ENCODE measurements at places on chromosomes 6 and 20. TPM values are rescaled to one million over a fixed set of nuclear protein-coding genes. Genes with fewer than 3 reads are reported as not detected.
A peak's percentile ranks its signal among the peaks of the same experiment; 100 is the strongest.

DNA sequence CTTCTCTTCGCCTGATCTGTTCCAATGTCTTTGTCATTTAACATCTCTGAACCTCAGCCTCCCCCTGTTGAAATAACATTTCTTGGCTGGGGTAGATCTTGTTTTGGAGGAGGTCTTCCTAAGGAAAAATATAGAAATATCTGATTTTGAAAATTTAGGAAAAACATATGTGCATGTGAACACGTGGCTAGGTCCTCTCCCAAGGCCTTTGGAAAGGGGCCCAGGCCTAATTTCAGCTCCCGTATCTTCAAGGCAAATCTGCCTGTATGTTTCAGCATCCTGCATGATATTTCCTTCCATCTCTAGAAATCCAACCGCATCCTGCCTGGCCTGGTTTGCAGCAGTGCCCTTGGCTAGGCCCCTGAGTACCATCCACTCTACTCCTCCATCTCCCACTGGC is 261.2 kb downstream of the PHACTR1 start:
- DNase-seq: no peak
- no peak overlapping the region for H3K4me3 ChIP-seq
- H3K36me3 ChIP-seq: no peaks in the 10 kb centered on the region
- H3K4me1 ChIP-seq: no peaks in the 10 kb centered on the region

GRCh38 chr6:153069897-153070296 is 61.2 kb downstream of the RGS17 start:
- H3K27ac ChIP-seq: no peak overlapping the region
- no peaks in the 10 kb centered on the region for H3K36me3 ChIP-seq
- no peak overlapping the region for H3K4me3 ChIP-seq
- no peaks in the 10 kb centered on the region for H3K27me3 ChIP-seq
- no peaks in the 10 kb centered on the region for H3K4me1 ChIP-seq

DNA sequence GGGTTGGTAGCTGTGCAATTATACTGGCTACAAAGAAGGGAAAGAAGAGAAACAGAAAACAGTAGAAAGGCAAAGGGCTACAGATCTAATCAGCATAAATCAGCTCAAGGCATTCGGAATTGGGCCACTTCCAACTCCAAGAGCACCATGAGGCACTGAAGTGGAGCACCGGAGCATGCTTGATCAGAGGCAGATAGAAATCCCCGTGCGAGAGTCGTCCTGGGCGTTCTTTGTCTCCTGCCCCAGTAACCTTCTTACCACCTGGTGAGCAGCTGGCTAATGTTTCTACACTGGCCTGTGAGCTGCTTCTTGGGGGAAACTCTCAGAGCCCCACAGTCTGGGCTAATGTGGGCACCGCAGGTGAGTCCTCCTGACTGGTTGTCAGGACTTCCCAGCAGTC is 16.7 kb downstream of the NEDD9 start:
- no peak overlapping the region for H3K27ac ChIP-seq
- H3K36me3 ChIP-seq: peaks cover 56% of the 10 kb centered on the region
- H3K27me3 ChIP-seq: no peaks in the 10 kb centered on the region
- DNase-seq: no peak
- H3K4me1 ChIP-seq: peaks cover 50% of the 10 kb centered on the region

- H3K36me3 ChIP-seq: no peaks in the 10 kb centered on the region
- H3K27me3 ChIP-seq: no peaks in the 10 kb centered on the region
- H3K4me1 ChIP-seq: no peaks in the 10 kb centered on the region
- no peak for DNase-seq
These were observed 161.2 kb upstream of the NRSN1 start for GRCh38 chr6:23964865-23965264.

- no peak overlapping the region for H3K4me3 ChIP-seq
- peaks cover 58% of the 10 kb centered on the region for H3K4me1 ChIP-seq
- no peaks in the 10 kb centered on the region for H3K27me3 ChIP-seq
- peaks cover 16% of the 10 kb centered on the region for H3K36me3 ChIP-seq
- no peak overlapping the region for H3K27ac ChIP-seq
These were observed 26.3 kb downstream of the PRDM1 start for GRCh38 chr6:106112433-106112832.

DNA sequence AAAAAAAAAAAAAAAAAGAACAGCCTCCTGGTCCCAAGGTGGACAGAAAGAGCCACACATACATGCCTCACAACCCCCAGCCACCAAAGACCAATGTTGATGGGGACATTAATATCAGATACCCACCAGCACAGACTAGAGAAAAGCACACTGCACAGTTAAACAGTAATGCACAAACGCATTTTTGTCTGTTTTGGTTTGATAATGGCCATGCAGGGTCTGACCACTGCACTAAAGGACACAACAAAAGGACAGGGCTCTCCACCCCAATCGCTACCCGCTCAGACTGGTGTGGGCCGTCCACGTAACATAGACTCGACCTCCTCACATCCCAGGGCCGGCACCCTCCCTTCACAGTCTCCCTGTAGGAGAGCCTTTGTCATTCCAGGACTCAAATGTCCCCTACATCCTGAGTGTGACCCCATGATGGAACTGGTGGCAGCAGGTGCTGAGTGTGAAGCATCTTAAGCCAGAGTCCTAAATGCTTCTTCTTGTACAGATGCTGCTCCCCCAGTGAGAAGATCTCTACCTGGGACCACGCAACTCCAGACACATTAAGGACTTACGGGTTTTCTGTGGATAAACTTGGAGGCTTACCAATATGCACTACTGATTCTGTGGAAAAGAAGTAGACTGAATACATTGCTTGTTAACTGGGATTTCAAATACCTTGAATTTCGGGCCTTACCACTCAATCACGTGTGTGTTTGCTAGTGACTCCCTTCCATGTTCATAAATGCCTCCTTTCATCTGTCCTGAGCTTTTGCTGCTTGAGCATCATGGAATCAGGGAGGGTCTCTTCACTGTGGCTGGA is 28.0 kb downstream of the RRBP1 start:
- no peaks in the 10 kb centered on the region for H3K27me3 ChIP-seq
- H3K4me1 ChIP-seq: peaks cover 9% of the 10 kb centered on the region
- no peak for DNase-seq
- no peak overlapping the region for H3K4me3 ChIP-seq

DNA sequence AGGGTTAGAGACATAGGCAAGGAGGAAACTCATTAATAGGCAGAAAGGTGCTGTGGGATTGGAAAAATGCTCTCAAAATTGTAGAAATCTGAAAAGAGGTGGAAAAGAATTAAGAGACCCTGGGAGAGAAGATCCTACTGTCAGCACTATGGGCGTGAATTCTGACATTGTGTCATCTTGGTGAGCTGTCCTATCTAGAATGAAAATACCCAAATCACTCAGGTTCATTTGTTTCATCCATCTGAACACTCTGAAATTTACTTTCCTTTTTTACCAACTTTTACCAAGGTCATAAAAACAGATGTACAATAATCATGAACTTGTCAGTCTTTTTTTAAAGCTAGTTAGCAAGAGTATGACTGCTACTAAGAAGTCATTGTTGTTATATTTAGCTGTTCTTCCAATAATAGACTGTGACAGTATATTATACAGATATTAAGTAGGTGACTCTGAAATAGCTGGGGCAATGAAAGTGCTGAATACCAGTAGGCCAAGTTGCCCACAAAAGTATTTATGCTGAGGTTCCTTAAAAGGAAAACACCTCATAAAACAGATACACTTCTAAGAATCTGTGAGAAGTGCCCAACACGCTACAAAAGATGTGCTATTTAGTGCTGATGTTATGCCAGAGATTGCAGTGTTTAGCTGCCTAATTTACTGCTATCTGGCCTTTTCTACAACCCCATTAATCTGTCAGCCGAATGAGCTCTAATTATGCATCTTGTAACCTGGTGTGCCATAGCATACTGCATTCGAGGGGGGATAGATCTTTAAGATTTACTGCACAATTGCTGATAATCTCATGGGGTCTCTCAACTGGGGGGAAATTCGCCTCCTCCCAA is 217.5 kb upstream of the SUPT3H start:
- no peaks in the 10 kb centered on the region for H3K27me3 ChIP-seq
- no peaks in the 10 kb centered on the region for H3K36me3 ChIP-seq
- H3K4me1 ChIP-seq: peaks cover 2% of the 10 kb centered on the region
- DNase-seq: no peak

- no peaks in the 10 kb centered on the region for H3K4me1 ChIP-seq
- no peak overlapping the region for H3K27ac ChIP-seq
- H3K36me3 ChIP-seq: no peaks in the 10 kb centered on the region
- DNase-seq: no peak
- H3K27me3 ChIP-seq: no peaks in the 10 kb centered on the region
- no peak overlapping the region for H3K4me3 ChIP-seq
These were observed 79.0 kb downstream of the PPP1R3G start for GRCh38 chr6:5164092-5164491.

- H3K27me3 ChIP-seq: no peaks in the 10 kb centered on the region
- H3K4me3 ChIP-seq: peak overlapping the region; percentile 93
- H3K36me3 ChIP-seq: peaks cover 2% of the 10 kb centered on the region
- no peak overlapping the region for H3K27ac ChIP-seq
- peaks cover 24% of the 10 kb centered on the region for H3K4me1 ChIP-seq
These were observed 626 bp upstream of the CDK5RAP1 start for GRCh38 chr20:33401921-33402369.

DNA sequence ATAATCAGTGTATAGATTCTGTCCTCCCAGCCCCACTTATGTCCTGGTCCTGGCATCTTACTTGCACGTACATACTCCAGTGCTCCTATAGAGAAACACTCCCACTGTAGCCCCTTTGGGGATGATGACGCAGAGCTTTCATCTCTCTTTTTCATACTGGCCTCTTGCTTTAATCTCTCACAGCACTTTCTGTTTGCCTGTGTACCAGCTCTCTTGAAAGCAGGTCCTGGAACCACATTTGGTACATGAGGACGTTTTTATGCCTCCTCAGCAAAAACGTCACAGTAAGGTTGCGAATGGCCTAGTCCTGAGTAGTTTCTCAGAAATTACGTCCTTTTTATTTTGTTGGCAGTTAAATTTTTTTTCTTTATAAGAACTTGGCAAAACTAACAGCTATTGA is 10.8 kb downstream of the L3MBTL3 start:
- no peak overlapping the region for H3K4me3 ChIP-seq
- H3K27ac ChIP-seq: no peak overlapping the region
- H3K36me3 ChIP-seq: peaks cover 11% of the 10 kb centered on the region
- peak; percentile 60 for DNase-seq

DNA sequence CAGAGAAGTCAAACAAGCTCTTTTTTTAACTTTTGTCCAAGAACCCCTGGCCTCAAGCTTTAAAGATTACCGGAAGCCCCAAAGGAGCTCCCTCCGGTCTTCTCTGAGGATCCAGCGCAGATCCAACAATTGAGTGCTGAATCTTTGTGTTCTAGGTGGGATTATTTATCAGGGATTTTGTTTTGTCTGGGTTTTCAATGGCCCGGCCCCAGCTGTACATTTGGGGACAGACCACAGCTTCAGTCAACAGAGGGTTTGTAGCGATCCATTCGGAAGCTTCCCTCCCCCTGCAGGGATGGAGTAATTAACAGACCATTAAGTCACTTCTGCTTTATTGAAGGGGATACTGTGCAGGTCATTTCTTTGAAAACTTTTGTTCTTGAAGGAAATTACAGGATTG is 7.8 kb downstream of the OLIG3 start:
- H3K4me1 ChIP-seq: peaks cover 23% of the 10 kb centered on the region
- no peak for DNase-seq
- H3K4me3 ChIP-seq: no peak overlapping the region
- H3K27me3 ChIP-seq: peaks cover 64% of the 10 kb centered on the region

DNA sequence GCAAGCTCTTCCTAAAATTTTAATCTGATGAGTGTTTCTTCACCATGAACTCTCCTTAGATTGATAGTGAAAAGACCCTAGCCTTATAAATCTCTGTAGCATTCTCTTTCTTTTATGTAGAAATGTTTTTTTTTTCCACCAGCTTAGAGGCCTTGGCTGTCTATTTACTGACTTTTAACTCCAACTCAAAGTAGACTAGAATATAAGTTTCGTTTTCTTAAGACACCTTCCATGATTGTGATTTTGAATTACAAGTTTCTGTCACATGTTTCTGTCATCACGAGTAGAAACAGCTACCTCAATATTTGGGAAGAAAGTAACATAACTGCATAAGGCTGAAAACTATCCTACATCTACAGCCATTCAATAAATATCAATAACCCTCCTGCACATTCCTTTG is 17.8 kb downstream of the ADGRF4 start:
- H3K4me3 ChIP-seq: no peak overlapping the region
- DNase-seq: no peak
- no peaks in the 10 kb centered on the region for H3K36me3 ChIP-seq
- no peak overlapping the region for H3K27ac ChIP-seq
- no peaks in the 10 kb centered on the region for H3K4me1 ChIP-seq

DNA sequence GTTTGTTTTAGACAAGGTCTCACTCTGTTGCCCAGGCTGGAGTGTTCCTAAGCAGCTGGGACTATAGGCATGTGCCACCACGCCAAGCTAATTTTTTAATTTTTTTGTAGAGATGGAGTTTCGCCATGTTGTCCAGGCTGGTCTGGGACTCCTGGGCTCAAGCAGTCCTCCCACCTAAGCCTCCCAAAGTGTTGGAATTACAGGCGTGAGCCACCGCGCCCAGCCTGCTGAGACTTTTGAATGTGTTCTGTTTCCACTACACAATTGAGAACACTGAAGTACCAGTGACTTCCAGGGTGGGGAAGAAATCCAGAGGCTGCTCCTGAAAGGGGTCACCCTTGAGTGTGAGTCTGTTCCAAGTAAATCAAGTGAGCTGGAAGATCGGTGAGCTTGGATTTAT is 81.3 kb upstream of the ARMC2 start:
- H3K4me3 ChIP-seq: no peak overlapping the region
- no peaks in the 10 kb centered on the region for H3K27me3 ChIP-seq
- no peaks in the 10 kb centered on the region for H3K4me1 ChIP-seq
- H3K27ac ChIP-seq: no peak overlapping the region

GRCh38 chr20:17794400-17794799 is 94.6 kb downstream of the BANF2 start:
- no peak for DNase-seq
- no peaks in the 10 kb centered on the region for H3K27me3 ChIP-seq
- H3K36me3 ChIP-seq: no peaks in the 10 kb centered on the region

DNA sequence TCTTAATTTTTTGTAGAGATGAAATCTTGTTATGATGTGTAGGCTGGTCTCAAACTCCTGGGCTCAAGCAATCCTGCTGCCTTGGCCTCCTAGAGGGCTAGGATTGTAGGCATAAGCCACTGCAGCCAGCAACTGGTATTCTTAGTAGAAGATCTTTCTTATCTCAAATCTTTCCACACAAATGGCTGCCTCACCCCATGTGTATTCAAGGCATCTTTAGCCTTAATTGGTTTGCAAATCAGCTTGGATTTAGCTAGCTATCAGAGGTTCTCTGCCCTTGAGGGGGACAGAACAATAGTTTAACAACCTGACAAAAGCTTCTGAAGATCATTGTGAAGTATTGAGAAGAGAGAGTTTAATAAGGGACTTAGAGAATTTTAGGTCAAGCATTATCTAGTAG is 17.9 kb upstream of the ABRACL start:
- no peak overlapping the region for H3K4me3 ChIP-seq
- no peaks in the 10 kb centered on the region for H3K36me3 ChIP-seq

The HLA-DQA1 gene
- total RNA-seq: 39.9 TPM

The LAMA2 gene
- 2.1 TPM for total RNA-seq

The MLIP gene
- not detected for total RNA-seq

The PTK6 gene
- 0.48 TPM for total RNA-seq

The SLC17A2 gene
- not detected for total RNA-seq

The DEFB132 gene
- total RNA-seq: not detected

The PPP1R3D gene
- total RNA-seq: 6.9 TPM

The ZNF165 gene
- 0.85 TPM for total RNA-seq

The ZKSCAN3 gene
- 4.7 TPM for total RNA-seq

The FNDC11 gene
- total RNA-seq: 0.19 TPM

The ZC2HC1B gene
- not detected for total RNA-seq

The DYNLT2 gene
- total RNA-seq: 4.0 TPM

The MRPS10 gene
- 22.6 TPM for total RNA-seq
